NCI-H1105 treated with DMSO at 0.1 percent for 48 hours (cell line): ENCODE measurements at places on chromosomes 13 and 19.

DNA sequence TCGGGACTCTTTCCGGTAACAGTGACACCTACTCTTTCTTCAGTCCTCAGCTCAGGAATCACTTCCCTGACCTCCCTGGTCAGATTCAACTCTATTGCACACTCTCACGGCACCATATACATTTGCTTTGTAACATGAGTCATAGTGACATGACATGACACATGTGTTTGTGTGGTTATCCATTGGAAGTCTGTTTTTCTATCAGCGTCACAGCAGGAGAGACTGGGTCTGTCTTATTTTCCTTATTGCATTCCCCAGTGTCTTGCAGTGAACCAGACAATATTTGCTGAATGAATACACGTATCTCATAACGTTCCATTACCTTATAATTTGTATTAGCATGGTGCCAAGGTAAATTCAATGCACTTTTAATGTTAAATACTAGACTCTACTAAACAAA lies 102.0 kb downstream of the DCLK1 start:
- DNase-seq, result no peak

DNA sequence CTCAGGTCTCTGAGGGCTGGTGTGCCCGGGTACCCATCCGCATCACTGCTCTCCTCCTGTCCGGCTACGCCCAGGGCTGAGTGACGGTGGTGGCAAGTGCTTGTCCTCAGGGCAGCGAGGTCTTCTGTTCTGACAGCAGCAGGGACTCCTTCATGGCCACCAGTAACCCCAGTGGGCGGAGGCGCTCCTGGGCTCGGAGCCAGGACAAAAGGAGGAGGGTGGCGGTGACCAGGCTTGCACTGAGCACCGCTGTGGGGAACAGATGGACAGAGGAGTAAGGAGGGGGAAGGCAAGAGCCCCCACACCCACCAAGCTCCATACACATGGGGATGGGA lies 5.8 kb downstream of the CD320 start:
- DNase-seq, result no peak

GRCh38 chr19:17289489-17289888 lies 7.8 kb downstream of the ANKLE1 start:
- no peak for DNase-seq

GRCh38 chr13:89925107-89925506 lies 1422.4 kb upstream of the MIR17HG start:
- peak; percentile 3 for DNase-seq

DNA sequence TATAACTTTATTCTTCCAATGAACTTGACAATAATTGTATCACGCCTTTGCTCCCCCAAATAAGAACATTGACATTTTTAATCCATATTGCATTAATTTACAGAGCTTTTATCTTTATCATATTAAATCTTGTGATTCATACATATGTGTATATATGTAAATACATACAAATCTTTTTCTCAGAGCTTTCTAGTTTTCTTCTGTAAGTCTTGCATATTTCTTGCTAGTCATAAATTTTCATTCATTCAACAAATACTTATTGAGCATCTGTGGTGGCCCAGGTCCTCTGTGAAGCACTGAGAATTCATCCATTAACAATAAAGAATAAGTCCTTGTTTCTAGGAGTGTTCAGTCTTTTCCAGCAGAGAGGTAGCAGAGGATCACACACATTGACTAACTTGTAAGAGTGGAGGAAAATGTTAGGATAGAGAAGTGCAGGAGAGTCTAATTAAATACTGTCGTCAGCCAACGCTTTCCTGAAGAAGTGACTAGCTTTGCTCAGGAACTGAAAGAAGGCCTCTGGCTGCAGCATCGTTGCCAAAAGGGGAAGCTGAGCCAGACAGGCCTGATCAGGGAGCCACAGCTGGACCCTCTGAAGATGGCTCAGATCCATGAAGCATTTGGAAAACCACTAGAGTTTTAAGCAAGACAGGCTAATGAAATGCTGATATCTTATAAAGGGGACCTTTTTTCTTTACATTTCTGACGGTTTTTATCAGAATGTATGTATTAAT lies 38.6 kb upstream of the LAMP1 start:
- DNase-seq, result no peak

DNA sequence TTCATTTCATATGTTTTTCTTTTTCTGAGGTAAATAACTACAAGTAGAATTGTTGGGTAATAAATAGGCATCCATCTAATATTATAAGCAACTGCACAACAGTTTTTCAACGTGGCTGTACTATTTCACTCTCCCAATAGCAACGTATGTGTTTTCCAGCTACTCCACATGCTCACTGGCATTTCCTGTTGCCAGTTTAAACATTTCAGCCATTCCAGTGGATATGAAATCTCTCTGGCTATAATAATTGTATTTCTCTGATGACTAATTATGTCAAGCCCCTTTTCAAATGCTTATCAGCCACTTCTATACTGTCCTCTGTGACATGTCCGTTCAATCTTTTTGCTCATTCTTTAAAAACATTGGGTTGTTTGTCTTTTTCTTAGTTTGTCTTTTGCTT lies 26.8 kb upstream of the ALOX5AP start:
- no peak for DNase-seq

GRCh38 chr13:92549276-92549675 lies 677.3 kb upstream of the GPC6 start:
- DNase-seq, result no peak

DNA sequence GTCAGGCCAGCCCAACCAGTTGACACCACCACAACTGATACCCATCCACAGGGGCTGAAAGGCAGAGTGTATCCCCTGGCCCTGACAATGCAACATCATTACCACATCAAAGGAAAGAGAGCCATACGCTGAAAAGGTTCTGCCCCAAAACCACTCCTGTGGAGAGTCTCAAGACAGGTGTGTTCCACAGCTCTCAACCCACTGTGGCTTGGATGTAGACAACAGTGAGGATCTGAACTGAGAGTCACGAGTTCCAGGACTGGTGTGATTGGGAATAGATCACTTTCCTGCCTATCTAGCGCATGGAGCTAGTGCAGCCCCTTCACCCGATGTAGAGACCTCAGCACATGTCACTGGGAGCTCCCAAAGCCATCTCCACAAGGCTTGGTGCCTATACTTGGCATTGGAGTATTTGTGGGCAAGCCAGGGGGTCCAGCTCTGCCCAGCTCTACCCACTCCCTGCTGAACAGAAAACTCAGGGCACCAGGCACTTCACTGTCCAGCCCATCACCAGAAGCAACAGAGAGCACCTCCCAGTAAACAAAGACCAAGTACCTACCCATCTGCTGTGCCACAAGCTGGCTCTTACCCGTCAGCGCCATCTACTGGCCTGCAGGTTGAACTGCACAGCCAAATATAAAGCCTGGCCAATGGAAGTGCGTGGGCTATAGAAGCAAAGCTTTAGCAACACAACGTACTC lies 579.5 kb downstream of the UQCRFS1 start:
- peak; percentile 73 for DNase-seq

DNA sequence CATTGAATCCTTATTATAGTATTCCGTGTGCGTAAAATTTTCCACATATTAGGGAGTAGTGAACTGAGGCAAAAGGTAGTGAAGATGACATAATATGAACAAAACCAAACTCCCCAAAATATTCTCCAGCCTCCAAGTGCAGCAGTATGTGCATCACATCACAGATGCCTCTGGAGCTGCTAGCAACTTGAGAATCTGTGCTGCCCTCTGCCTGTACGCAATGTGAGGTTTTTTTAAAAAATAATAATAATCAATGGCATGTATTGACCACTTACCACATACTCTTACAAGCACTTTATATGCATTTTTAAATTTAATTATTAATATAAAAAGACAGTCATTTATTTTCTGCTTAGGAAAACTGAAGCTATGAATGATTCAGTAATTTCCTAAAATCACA lies 583.0 kb upstream of the SPRY2 start:
- DNase-seq, result no peak

- DNase-seq, result no peak
Measured at GRCh38 chr13:24361113-24361512, 51.7 kb downstream of the C1QTNF9 start.

DNA sequence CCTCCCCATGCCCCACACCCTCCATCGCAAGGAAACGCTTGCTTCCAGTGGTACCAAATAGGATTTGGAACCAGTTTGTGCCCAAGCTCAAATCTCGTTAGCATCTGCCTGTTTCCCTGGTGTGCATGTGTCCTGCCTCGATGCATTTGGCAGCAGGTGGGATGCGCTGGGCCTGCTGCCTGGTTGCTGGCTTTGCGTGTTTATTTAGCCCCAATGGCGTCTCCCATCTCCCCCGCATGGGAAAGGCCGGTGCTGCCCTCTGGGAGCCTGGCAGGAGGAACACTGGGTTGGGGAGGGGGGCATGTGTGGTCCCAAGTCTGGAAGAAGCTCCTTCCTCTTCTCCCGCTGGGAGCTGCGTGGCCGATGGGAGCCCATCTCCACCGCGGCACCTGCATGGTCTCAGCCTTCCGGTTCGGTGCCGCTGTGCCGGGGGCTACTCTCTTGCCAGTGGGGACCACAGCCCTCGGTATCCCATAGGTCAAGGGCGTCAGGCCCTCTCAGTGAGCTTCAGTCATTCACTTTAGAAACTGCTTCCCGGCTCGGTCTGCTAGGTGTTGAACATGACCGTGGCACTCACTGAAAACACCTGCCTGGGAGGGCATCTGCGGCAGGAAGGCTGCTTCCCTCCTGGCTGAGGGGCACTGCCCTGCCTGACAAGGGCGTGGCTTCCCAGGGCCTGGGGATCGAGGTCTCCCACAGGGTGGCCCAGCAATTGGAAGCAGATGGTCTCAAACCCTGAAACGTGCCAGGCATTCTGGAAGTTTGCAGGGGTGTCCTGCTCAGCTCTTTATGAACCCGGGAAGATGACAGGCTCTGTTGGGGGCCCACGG lies 11.8 kb upstream of the F7 start:
- DNase-seq, result no peak

GRCh38 chr19:18131841-18132596 lies 20.9 kb upstream of the PIK3R2 start:
- DNase-seq, result no peak

DNA sequence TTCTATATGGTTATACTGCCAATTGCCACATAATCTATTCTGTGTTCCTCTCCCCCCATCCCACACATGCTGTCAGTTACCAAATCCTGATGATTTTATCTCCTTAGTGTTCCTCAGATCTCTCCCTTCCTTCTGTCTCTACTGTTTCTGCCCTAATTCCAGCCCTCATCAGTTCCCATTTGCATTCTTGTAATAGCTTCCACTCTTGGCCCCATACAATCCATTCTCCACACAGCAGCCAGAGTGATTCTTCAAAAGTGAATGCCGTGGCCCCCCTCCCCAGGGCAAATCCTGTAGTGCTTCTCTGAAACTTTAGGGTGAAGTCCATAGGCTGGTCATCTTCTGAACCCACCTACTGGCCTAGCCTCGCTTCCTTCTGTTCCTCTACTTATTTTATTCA lies 114.4 kb downstream of the ZAR1L start:
- DNase-seq, result no peak

DNA sequence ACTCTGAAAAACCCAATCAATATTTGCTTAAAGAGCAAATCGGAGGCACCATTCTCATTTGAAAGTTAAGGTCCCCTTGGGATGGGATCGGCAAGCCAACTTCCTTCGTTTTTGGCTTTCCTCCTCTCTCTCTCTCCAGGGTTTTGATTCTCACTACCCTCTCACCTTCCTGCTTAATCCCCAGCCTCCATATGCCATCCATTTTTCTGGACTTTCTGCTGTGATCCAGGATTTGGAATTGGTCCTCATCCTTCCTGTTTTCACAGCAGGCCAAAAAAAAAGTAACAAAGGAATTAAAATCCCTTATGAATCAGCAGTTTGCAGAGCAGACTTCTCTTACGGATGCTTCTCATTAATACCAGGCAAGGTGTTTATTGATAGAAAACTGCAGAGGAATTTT lies 283.1 kb upstream of the TMTC4 start:
- DNase-seq, result no peak

- peak; percentile 77 for DNase-seq
Measured at GRCh38 chr13:46516599-46517338, 36.2 kb upstream of the LRCH1 start.

GRCh38 chr19:45733160-45733810 lies at the start of gene MEIOSIN:
Gene MEIOSIN (plus strand): TSS chr19:45733439. CDS start chr19:45735377, 1,938 bp downstream.
- no peak for DNase-seq

- no peak for DNase-seq
Measured at GRCh38 chr19:36997843-36998235, 80.4 kb upstream of the ZNF420 start.

- DNase-seq, result peak; percentile 67
Measured at GRCh38 chr19:10961073-10961860, 437 bp downstream of the SMARCA4 start.

DNA sequence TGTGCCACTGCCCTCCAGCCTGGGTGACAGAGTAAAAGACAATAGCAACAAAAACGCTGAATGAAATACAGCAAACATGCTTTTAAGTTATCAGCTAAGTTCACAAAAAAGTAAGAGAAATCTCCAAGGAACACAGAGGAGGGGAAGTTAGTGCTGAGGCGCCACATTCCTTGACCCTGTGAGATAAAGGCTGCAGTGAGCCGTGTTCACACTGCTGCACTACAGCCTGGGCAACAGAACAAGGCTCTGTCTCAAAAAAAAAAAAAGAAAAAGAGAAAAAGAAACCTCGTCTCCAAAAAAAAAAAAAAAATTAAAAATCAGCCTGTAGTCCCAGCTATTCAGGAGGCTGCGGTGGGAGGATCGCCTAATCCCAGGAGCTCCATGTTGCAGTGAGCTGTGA lies 16.3 kb upstream of the DOCK6 start:
- no peak for DNase-seq

GRCh38 chr19:48390188-48391099 lies 907 bp downstream of the KDELR1 start:
- DNase-seq, result peak; percentile 37

- no peak for DNase-seq
Measured at GRCh38 chr13:108365255-108365654, 95.7 kb downstream of the TNFSF13B start.

GRCh38 chr13:29594710-29595379 lies 643 bp downstream of the SLC7A1 start:
- DNase-seq, result no peak

- no peak for DNase-seq
Measured at GRCh38 chr13:42892760-42893159, 99.3 kb downstream of the EPSTI1 start.

- no peak for DNase-seq
Measured at GRCh38 chr13:51624207-51624606, 39.9 kb downstream of the WDFY2 start.

GRCh38 chr19:32873247-32873959 lies 3.8 kb upstream of the SLC7A9 start:
- no peak for DNase-seq

DNA sequence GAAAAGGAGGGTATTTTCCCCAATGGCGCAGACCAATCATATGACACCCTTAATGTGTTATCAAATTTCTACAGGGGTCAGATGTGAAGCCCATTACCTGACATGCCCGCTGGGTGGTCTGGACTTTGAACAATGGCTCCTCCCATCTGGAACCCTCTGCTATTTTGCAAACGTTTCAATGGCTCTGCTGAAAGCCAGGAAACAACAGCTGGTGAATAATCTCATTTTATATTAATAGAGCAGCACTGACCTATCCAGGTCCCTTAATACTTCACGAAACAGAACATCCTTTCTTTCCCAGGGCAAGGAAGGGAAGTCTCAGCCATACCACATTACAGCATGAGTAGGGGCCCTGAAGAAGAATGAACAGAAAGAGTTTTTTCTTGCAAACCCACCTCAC lies 20.3 kb upstream of the KPNA3 start:
- DNase-seq, result no peak

- DNase-seq, result no peak
Measured at GRCh38 chr19:12521996-12522395, 29.3 kb downstream of the ZNF564 start.
